PC-9 (cell line): ENCODE measurements at places on chromosomes 7 and 10. TPM values are rescaled to one million over a fixed set of nuclear protein-coding genes. Genes with fewer than 3 reads are reported as not detected.

DNA sequence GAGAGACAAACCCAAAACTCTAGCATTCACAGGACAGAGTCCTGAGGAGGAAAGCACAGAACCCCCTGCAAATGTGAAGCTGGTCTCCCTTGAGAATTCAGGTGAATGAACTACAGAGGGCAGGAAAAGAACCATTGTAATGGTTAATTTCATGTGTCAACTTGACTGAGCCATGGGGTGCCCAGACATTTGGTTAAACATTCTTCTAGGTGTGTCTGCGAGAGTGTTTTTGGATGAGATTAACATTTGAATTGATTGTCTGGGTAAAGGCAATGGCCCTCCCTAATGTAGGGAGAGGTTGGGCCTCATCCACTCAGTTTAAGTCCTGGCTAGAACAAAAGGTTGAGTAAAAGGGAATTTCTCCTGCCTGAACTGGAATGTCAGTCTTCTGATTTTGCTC, 15.7 kb upstream of the CDK1 start:
- DNase-seq = no peak

GRCh38 chr10:71996592-71997371, 32.6 kb downstream of the CHST3 start:
- no peak for DNase-seq

- DNase-seq = no peak
Measured at GRCh38 chr7:84790882-84791281, 396.0 kb downstream of the SEMA3D start.

- peak; percentile 7 for DNase-seq
Measured at GRCh38 chr10:61943674-61944378, 42.3 kb downstream of the ARID5B start.

GRCh38 chr10:70144372-70145110, 2.0 kb downstream of the TYSND1 start:
- DNase-seq = no peak

DNA sequence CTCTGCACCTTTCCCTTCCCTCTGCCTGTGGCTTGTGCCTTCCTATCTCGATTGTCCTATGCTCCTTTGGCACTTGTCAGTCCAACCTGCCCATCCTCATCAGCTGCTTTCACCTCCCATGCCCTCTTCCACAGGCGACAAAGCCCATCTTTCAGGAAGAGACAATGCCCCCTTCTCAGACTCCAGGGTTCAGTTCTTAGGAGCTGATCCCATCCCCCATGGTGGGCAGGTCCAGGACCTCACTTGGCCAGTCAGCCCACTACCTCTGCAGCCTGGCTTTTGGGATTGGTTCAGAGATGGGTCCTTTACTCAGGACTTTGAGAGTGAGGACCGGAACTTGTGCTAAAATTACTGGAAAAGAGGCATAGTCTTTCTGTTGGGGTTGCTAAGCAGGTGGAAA, 74.0 kb upstream of the NANOS1 start:
- DNase-seq = no peak

GRCh38 chr10:29084681-29085307, 204.1 kb upstream of the LYZL1 start:
- no peak for DNase-seq

- DNase-seq = no peak
Measured at GRCh38 chr7:18330548-18330947, 165.0 kb upstream of the HDAC9 start.

GRB10 gene
- total RNA-seq = 47.9 and 55.8 TPM in 2 replicates

- no peak for DNase-seq
Measured at GRCh38 chr7:71905821-71906220, 506.3 kb downstream of the CALN1 start.

- DNase-seq = no peak
Measured at GRCh38 chr10:74822521-74823089, 3.8 kb upstream of the KAT6B start.

RNF148 gene
- total RNA-seq = 0.70 and 0.72 TPM in 2 replicates

GRCh38 chr7:18693406-18693805, 197.9 kb downstream of the HDAC9 start:
- no peak for DNase-seq

PTF1A gene
- not detected in 2 replicates for total RNA-seq

TAC1 gene
- not detected in 2 replicates for total RNA-seq

- no peak for DNase-seq
Measured at GRCh38 chr7:30971840-30972563, 8.2 kb downstream of the GHRHR start.

GRCh38 chr7:6654842-6655610, 17.9 kb downstream of the ZNF316 start:
- no peak for DNase-seq
